ENCODE measurements at places on chromosomes 12 and 14. TPM values are rescaled to one million over a fixed set of nuclear protein-coding genes. Genes with fewer than 3 reads are reported as not detected.

FOXA1 gene
- total RNA-seq: not detected

REP15 gene
- total RNA-seq: 0.65 TPM

CISTR gene
- total RNA-seq: not detected

USP5 gene
- total RNA-seq: 126 TPM

LTB4R2 gene
- total RNA-seq: 6.3 TPM

MSI1 gene
- 0.39 TPM for total RNA-seq

NANOG gene
- total RNA-seq: under 0.01 TPM

FAM222A gene
- 0.39 TPM for total RNA-seq

HIP1R gene
- total RNA-seq: 34.2 TPM

ST8SIA1 gene
- total RNA-seq: not detected

CCDC38 gene
- total RNA-seq: under 0.01 TPM

CLEC14A gene
- total RNA-seq: not detected

GPR65 gene
- total RNA-seq: not detected

ZCRB1 gene
- total RNA-seq: 30.2 TPM

DBX2 gene
- not detected for total RNA-seq

APOF gene
- total RNA-seq: not detected

JKAMP gene
- total RNA-seq: 90.8 TPM

TMEM63C gene
- total RNA-seq: 14.7 TPM

TAS2R42 gene
- not detected for total RNA-seq

SLC4A8 gene
- 14.9 TPM for total RNA-seq

GYS2 gene
- total RNA-seq: not detected

BBOF1 gene
- 10.6 TPM for total RNA-seq

LTBP2 gene
- 157 TPM for total RNA-seq

TMEM132C gene
- total RNA-seq: not detected

DLK1 gene
- total RNA-seq: not detected
